Stimulated activated CD8-positive, alpha-beta memory T cell treated with anti-CD3 and anti-CD28 coated beads, Interleukin-4, amount 100 ng/mL, for 4 hours (primary cell): ENCODE measurements at places on chromosomes 5 and 9.

GRCh38 chr5:107955321-107955720 lies 284.6 kb upstream of the EFNA5 start:
- DNase-seq = no peak

- no peak for DNase-seq
These were observed 8.4 kb upstream of the GOLPH3 start for GRCh38 chr5:32182463-32183063.

DNA sequence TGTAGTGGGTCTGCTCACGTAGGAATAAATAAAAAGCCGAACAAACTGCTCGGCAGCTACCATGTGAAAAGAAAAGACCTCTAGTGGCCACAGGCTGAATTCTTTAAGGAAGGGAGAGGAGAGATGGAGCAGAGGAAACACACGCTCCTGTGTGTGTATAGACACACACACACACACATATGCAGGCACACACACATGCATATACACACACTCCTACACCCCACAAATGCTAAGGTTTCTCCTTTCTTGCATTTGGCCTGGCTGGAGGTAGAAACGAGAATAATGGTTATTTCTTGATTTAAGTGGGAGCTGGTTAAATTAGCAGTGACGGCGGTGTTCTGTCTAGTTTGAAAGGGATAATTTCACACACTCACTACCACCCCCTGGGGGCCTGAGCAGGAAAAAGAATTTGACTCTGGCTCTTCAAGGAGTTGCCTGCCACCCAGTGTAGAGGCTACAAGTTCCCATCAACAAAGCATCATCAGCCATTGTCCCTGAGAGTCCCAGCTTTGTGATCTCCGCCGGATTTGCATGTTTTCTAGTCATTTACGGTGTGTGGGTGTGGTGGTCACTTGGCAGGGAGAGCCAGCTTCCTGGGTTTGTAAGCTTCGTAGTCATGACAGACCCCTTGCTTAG lies at the start of gene INSYN2B:
Gene INSYN2B (minus strand): TSS at position 78 of the 636 bp plus-strand sequence. CDS start 96,597 bp downstream, outside the sequence.
- DNase-seq = no peak

GRCh38 chr9:135745189-135745588 lies 43.2 kb downstream of the KCNT1 start:
- DNase-seq = no peak

DNA sequence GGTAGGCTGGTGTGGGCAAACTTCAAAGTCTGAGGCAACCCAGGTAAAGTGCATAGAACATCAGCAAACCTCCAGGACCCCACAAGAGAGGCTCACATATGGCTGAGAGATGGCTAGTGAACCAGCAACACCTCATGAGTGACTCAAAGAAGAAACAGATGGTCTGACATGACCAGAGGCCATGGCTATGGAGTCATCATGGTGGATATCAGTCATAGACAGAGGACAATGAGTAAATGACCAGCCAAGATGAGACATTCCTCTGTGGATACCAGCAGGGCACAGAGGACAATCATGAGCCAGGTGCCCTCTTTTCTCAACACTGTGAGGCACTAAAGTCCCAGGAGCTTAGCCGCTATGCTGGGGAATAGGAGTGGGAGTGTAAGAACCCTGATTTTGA lies 180.8 kb downstream of the RASEF start:
- no peak for DNase-seq

DNA sequence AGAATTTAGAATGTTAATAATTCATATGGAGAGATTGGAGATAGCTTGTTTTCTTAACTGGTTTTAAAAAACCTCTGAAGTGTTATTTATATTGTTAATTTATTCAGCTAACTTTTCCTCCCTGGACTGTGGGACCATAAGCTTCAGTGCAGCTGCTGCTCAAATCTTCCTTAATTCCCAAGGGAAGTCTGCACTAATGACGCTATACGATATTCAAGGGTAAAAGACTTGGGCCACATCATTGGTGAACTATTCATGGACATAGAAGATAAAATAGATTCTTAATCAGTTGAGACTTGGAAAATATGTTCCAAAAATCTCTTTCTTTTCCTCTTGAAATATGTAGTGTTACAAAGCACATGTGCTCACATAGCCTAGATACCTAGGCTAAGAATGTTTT lies 31.1 kb upstream of the GAS1 start:
- no peak for DNase-seq

GRCh38 chr5:133261993-133262392 lies 210.2 kb downstream of the HSPA4 start:
- DNase-seq = no peak

GRCh38 chr9:96172797-96173196 lies 129.2 kb downstream of the HSD17B3 start:
- no peak for DNase-seq

DNA sequence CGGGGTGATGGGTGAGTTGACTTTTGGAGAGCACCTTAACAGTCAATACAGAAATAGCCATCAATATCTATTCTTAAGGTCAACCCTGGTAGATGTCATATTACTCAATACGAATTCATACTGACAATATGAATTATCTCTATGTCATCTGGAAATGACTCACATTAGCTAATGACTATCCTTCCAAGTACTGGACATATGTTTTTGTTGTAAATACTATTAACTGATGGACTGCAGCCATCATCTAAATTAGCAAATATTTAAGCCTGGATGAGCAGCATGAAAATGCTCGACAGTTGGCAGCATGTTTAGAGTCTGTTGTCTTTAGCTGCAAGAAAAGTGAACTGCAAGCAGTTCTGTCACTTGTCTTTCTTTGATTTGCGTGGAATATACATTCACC lies 19.6 kb upstream of the ISOC1 start:
- no peak for DNase-seq

GRCh38 chr9:79774356-79774755 lies 202.6 kb downstream of the TLE4 start:
- DNase-seq = no peak

DNA sequence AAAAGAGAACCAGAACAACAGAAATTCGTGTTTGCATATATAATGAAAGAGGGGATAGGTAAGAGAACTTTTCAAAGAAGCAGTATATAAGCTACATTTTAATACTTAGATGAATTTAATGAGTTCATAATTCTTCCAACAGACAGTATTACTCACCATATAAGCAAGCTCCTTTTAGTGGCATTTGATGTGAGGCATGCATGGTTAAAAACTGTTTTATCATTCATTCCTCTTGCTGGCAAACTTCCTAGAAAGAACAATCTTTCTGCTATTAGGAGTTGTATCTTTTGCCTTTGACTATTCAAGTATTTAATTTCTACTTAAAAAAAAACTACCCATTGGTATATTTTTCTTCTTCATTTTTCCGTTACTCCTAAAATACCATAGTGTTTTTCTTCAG lies 65.7 kb upstream of the EIF4EBP3 start:
- no peak for DNase-seq

- no peak for DNase-seq
These were observed 271.3 kb downstream of the OSTF1 start for GRCh38 chr9:75359638-75360037.

- no peak for DNase-seq
These were observed 239.3 kb upstream of the GRIN3A start for GRCh38 chr9:101977614-101978210.

DNA sequence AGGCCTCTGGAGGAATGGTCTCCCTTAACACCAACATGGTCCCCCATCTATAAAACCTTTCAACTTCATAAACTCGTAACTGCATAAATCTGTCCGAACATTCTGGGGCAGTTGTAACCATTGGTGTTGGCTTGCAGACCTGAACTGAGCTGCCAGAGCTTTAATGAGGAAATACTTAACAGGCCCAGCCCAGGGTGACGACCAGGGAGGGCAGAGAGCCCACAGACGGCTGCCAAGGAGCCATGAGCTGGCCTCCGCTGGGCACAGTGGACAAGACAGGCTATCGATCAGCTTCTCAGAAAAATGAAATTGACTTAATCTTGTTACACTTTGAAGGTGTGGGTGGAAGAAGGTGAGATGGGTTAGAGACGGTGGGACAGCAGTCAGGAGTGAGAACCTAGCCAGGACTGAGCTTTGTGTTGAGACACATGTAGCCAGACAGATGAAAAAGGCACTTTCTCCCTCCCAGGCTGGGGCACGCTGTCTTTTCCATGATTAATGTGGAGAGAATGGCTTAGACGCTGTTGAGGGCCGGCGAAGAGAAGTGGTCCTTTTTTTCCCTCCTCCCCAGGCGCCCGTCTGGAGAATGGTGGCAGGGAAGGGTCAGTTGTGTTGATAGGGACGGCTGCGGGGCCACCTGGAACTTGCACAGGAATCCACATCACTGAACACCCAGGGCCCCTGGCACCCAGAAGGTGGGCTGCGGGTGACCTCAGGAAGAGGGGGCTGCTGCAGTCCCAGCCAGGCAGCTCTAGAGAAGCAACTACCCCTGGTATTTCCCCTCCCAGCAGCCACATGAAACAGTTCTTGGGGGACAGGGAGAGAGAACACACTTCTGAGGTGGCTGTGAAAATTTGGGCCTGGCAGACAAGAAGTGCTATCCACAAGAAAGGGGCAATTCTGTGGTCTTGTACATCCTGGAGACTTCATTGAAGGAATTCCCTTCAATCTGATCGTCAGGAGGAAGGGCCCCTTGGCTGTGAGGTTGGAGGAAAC lies 27.3 kb upstream of the TCOF1 start:
- DNase-seq = no peak

DNA sequence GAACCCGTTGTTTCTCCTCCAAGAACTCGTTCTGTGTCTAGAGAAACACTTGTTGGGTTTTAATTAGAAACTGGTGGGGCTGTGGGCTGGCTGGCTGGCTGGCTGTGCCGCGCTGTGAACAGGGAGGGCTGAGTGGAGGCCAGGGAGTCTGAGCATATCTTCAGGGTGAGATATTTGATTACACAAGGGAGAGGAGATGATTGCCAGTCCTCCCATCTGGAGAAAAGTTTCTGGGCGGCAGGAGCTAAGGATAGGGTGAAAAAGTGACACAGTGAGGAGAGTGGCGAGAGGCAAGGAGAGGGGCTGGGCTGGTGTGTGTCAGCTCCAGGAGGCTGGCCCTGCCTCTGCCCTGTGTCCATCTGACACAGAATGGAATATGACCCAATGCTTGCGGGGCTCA lies 63.0 kb downstream of the GDNF start:
- DNase-seq = no peak

DNA sequence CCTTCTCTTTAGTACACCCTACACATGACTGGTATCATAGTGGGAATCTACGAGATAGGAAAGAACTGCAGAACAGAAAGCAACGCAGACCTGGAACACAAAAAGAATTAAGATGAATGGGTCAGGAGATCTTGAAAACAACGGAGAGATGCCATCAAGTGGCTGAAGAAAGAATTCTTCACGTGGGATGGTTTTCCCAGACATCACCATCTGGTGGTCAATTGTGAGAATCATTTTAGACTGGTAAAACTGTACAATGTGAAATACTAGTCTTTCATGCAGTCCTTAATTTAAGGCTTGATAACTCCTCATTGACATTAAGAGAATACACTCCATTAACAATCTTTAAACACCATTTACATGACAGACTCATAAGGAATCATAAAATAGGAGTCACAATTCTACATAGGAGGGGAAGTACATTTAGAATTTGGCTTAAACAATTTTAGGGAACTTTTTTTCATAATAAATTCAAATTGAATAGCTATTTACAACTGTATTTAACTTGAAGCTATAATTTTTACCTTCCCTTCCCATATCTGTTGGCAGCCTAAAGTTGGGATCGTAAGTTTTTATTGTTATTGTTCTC lies 128.4 kb upstream of the TRPM3 start:
- no peak for DNase-seq

DNA sequence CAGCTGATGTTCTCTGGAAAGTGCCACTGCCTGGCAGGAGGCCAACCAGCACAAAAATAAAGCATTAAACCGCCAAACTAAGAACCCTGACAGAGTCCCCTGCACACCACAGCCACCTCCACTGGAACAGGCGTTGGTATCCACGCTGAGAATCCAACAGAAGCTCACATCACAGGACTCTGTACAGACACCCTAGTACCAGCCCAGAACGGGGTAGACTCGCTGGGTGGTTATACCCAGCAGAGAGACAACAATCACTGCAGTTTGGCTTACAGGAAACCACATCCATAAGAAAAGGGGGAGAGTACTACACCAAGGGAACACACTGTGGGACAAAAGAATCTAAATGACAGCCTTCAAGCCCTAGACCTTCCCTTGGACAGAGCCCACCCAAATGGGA lies 15.0 kb upstream of the POU5F2 start:
- no peak for DNase-seq

DNA sequence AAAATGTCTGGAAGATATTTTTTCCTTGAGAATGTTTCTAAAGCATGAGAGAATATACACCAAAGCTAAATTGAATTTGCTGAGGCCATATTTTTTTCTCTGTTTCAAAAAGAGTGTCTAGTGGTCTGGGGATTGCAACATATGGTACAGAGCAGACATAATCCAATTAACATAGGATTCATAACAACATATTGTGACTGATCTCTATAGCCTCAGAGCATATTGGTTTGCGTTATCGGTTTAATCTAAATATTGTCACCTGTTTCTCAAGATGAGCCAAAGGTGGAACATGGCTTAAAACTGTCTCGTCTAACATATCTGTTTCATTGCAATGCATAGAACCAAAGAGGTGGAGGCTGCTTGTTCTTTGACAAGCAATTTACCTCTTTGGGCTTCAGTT lies 3.9 kb downstream of the PPP3R2 start:
- DNase-seq = no peak

DNA sequence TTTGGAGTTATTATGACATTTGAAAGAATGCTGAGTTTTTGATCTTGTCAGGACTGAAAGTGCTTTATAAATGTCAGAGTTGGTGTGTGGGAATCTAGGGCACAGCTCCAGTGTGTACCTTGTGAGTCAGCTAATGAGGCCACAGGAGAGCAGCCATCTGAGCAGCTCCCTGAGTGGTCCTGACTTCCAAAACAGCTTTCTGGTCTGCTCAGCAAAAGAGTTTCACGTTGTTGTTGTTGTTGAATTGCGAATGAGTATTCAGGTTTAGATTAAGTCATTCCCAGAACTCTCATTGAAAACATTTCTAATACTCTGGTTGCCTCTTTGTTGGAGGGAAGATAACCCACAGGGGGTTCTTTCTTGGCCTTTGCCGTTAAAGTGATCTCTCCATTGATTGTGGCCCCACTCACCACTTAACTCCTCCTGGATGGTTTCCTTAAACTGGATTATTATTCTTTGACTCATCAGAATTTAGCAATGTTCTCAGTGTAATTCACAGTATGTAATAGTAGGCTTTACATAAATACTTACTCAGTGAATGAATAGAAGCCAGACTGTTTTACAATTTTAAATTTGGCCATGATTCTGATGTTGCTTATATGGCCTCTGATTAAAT lies 125.1 kb upstream of the SGCD start:
- no peak for DNase-seq

DNA sequence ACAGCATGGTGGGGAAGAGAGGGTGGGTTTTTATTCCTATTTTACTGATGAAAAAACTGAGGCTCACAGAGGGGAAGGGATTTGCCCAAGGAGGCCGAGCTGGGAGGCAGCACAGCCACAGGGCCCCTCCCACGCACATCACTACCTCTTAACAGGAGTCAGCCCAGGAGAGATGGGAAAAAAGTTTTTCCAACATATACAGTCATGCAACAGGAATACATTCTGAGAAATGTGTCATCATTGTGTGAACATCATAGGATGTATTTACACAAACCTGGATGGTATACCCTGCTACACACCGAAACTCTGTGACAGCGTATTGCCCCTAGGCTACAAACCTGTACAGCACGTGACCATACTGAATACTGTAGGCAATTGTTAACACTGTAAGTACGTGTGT lies 11.6 kb downstream of the TRAF1 start:
- no peak for DNase-seq
